Thoracic aorta (tissue), 2 donors: ENCODE measurements at places on chromosomes 16 and 17.

GRCh38 chr16:4800290-4801041 is 2.0 kb downstream of the ROGDI start:
- DNase-seq = no peak

GRCh38 chr17:44334727-44335126 is 10.1 kb upstream of the SLC25A39 start:
- DNase-seq = no peak

DNA sequence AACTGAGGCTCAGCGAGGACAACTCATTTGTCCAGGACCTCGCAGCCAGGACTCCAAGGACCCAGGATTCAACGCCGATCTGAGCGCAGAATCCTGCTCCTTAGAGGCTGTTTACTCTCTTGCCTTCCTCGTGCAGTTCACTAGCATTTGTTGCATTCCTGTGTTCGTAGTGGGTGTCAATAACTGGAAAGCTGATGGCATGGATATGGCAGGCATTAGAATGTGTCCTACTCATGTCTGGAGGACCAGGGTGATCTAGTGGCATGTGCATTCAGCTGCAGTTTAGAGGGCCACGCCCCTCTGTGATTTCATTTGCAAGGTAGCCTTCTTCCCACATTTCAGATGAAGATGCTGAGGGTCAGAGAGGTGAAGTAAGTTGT is 510 bp downstream of the CRISPLD2 start:
- DNase-seq = no peak

DNA sequence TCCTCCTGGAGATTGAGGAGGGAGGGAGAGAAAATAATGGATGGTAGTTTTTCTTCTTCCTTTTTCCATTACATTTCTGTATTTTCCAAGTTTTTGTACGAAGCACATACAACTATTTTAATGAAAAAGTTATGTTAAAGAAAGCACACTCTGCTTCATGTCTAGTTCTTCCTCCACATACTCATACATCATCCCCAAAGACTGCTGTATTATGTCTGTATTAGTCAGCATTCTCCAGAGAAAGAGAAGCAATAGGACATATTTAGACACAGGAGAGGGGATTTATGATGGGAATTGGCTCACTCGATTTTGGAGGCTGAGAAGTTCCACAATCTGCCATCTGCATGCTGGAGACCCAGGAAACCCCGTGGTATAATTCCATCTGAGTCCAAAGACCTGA is 10.1 kb upstream of the ACSM2A start:
- no peak for DNase-seq

DNA sequence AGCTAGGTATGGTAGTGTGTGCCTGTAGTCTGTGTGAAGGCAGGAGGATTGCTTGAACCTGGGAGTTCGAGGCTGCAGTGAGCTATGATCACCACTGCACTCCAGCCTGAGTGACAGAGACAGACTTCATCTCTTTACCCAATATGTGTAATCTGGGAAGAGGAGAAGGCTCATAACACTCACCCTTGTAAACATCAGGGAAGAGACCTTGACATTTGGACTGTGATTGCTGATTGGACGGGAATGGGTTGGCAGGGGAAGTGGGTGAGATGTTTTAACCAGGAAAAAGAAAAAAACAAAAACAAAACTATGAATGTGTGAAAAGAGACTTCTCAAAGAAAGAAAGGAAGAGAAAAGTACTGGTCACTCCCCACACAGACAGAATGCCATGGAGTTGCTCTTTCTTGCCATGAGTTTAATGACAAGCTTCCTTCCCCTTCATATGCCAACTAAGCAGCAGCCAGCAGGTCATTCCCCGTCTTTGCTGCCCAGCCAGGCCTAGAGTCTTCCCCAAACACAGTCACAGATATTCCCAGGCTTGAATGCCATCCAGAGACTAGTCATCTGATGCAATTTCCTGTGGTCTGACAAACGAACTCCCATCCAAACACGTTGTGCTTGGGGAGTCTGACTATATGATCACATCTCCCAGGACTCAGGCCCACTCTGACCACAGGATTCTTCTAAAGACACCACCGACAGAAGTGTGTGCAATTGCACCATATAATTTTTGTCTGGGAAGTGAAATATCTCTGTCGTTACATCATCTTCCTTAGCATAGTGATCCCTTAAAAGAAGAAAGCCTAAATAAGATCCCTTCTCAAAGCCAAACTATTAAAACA is 3.6 kb upstream of the XAF1 start:
- DNase-seq = peak; percentile 15

- DNase-seq = no peak
Measured at GRCh38 chr17:48632579-48633265, 6.6 kb upstream of the HOXB9 start.

DNA sequence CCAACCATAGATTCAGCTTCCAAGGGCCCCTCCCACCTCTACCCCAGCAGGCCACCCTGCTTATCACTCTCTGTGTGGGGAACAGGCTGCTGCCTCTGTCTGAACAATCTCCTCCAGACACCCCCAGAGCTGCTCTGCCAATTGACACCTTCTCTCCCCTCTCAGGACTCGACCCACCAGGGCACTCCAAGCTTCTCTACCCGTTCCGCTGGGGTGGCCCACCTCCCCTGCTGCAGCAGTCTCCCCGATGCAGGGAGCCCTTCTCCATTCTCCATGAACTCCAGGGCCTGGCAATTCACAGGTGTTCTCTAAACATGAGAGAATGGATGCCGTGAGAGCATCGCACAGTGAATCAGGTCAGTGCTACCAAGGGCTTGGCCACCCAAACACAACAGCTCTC is 28.3 kb upstream of the FAAP100 start:
- DNase-seq = no peak

GRCh38 chr17:48294806-48295361 is 135.1 kb downstream of the SKAP1 start:
- no peak for DNase-seq

- DNase-seq = no peak
Measured at GRCh38 chr16:73058616-73059409, 10.9 kb upstream of the ZFHX3 start.

GRCh38 chr17:4074831-4075495 is 67.9 kb downstream of the ZZEF1 start:
- DNase-seq = no peak

- DNase-seq = no peak
Measured at GRCh38 chr17:56688151-56688550, 94.7 kb downstream of the NOG start.

- no peak for DNase-seq
Measured at GRCh38 chr17:43945074-43945829, 3.0 kb upstream of the PPY start.

DNA sequence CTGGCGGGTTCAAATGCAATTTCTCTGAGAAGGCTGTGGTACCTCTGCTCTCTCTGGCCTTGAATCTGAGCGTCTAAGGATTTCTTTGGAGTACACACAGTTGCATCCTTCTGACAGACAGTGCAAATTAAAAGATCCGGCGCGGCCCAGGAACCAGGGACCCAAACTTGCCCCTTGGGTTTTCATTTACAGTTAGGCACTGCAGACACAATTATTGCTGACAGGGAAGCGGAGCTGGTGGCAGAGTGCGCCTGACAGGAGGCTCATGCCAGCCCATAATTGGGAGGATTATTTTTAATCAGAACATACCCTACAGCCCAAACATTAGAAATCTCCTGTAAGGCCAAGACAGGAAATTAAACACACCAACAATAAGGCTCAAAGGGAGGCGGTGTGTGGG is 1023.4 kb upstream of the RBFOX1 start:
- no peak for DNase-seq

DNA sequence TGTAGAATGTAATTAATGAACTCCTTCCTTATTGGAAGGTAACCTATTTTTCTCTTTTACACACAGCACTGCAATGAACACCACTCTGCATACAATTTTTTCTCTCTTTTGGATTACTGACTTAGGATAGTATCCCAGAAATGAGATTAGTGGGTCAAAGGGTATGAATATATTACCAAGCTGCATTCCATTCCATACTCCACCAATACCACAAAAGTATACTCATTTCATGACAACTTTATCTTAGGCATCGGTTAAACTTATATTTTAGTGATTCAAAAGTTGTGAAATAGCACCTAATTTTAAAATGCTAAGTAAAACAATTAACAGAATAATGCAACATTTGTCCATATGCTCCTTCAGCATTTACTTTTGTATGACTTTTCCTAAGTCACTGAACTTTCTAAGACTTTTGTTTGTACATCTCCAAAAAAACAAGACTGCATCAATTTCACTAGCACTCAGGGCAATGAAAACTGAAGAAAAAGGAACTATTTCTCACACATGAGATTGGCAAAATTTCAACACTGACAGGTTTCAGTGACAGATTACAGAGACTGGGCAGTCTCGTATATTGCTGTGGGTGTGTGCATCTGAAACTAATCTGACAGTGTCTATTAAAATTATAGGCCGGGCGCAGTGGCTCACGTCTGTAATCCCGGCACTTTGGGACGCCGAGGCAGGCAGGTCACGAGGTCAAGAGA is 32.1 kb downstream of the HELZ start:
- no peak for DNase-seq

DNA sequence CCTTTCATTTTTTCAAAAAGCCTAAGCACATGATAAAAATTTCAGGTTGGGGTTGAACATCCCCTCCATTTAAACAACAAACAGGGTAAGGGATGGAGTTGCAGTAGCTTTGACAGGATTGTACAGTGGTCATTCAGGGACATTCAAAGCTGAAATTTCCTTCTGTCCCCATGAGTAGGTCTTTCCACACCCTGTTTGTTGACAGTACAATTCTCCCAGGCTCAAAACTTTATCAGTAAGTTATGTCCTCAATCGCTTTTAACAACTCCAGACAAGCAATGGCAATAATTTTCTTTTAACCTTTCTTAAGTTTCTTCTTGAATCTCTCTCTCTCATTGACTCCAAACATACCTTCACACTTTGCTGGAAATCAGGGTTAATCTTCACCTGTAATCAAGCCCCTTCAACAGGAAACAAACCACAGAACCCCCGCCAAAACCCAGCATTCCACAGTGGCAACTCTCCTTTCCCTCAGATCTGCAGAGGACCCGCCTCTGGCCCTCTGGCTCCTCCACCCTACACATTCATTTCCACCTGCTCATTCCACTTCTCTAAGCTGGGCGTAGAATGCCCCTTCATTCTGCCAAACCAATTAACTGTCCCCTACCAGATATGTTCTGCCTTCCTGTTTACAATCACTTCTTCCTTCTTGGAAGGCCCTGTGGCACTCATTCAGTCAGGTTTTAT is 20.7 kb downstream of the TXNDC11 start:
- no peak for DNase-seq

DNA sequence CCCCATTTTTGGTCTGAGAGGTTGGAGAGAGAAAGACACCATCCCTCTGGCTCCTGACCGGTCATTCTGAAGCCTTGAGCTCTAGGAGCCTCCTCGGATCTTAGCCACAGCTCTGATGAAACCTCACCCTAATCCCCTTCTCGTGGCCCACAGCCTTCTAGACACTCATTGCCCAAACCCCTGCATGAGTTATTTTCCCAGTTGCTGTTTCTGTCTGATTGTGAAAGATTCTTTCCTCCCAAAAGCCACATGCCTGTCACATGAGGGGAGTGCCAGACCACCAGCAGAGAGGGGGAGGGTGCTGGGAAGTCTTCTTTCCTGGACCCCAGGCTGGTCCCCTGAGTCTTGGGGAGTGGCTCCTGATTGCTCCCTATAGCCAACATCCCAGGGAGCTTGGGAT is 17.6 kb upstream of the ABR start:
- DNase-seq = no peak

DNA sequence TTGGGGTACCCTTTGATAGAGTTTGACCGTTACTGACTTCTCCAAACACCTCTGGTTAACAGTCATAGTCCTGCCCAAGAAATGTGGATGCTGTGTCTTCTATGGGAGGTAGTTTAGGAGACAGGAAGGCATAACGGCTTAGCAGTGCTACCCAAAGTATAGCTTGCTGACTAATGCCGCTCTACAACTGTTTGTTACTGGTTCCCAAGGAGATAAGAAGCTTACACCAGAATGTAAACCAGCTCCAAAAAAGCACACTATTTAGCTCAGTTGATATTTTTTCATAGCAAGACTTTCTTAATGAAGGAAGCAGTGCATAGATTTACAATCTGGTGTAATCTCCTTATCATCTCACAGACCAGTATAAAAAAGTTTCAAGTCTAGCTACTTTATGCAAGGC is 95.7 kb downstream of the HS3ST3B1 start:
- no peak for DNase-seq

DNA sequence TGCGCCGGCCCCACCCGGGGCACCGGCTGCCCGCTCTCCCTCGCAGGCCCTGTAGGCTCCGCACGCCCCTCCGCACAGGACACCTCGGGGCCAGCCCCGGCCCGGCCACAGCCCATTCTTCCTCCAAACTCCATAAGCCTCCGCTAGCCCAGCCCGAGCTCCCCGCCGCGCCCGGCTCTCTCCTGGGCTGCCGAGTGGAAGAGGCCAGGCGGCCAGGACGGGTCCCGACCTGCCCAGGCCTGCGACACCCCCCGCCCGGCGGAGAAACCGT is 397 bp downstream of the NCOR1 start:
- DNase-seq = no peak

DNA sequence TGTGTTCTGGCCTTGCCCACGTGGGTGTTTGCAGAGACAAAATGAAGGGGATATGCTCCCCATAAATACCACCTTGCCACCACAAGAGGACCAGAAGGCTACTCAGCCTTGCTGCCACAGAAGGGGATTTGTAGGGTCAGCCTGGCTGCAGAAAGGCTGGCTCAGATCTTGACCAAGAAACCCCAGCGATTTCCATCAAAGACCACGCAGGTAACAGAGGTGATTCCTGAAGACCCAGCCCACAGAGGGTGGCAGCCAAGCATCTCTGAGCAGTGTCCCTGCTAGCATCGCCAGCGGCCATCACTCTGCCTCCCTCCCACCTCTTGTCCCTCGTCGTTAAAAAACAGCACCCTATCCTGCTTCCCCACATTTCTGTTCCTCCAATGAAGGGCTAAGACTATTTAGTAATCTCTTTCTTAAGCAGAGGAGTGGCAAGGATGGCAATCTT is 54.9 kb downstream of the BEAN1 start:
- DNase-seq = no peak

GRCh38 chr16:61263400-61263799 is 772.8 kb downstream of the CDH8 start:
- no peak for DNase-seq

DNA sequence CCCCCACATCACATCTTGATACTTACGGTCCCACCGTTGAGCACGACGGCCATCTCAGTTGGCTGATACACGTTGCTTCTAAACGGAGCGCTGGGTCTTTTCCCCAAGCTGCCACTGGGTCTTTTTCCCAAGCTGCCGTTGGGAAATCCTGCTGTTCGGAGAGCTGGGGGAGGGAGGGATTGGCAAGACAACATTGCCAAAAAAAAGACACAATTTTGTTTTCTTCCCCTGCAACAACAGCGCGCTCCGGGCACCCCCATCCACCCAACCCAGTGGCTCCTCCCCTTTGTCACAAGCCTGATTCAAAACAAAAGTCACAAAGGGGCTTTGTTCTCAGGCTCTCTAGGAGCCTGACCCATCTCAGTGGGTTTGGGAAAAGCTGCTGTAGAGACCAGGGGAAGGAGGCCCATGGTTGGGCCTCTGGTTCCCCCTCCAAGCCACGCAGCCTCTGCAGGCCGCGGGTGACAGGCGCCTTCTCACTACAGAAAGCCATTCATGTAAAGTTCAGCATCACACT is 22.8 kb downstream of the GPRC5B start:
- DNase-seq = no peak
